Upper lobe of right lung (tissue), 1 donor: ENCODE measurements at places on chromosomes 5 and 9. TPM values are rescaled to one million over a fixed set of nuclear protein-coding genes. Genes with fewer than 3 reads are reported as not detected.

- H3K4me3 ChIP-seq: no peak overlapping the region
- H3K27me3 ChIP-seq: no peaks in the 10 kb centered on the region
- no peak for DNase-seq
- H3K4me1 ChIP-seq: no peaks in the 10 kb centered on the region
- no peaks in the 10 kb centered on the region for H3K36me3 ChIP-seq
- no peak overlapping the region for H3K27ac ChIP-seq
Measured at GRCh38 chr5:18395126-18396110, 761.2 kb downstream of the TAF11L14 start.

Gene OTP
- total RNA-seq: not detected

- H3K27ac ChIP-seq: no peak overlapping the region
- no peaks in the 10 kb centered on the region for H3K27me3 ChIP-seq
- H3K4me1 ChIP-seq: no peaks in the 10 kb centered on the region
- no peak overlapping the region for H3K4me3 ChIP-seq
- no peak for DNase-seq
Measured at GRCh38 chr9:81534138-81534875, 155.0 kb downstream of the TLE1 start.

DNA sequence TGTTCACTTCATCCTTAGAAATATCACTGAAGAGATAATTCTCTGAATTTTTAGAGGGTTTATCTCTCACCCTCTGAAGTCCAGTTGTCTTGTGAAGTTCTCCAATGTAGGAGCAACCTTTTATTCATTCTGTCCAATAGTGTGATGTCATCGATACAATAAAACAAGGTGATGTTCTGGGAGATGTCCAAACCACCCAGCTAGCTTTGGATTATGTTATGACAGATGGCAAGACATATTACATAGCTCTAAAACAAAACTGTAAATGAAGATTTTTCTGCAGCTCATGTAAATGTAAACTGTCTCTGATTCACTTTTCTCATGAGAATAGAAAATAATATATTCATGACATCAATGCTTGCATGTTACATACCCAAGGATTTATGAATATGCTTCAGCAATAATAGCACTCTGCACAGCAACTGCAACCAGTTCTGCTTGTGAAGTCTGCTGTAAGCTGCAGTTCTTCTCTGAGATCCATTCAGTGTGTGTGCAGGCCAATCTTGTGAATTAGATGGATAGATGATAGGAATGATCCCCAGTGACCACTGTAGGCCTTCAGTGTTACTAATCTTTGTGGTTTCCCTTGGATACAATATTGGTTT is 172.6 kb upstream of the CDH12 start:
- no peaks in the 10 kb centered on the region for H3K4me1 ChIP-seq
- no peaks in the 10 kb centered on the region for H3K36me3 ChIP-seq
- no peak overlapping the region for H3K4me3 ChIP-seq
- H3K27ac ChIP-seq: no peak overlapping the region
- H3K27me3 ChIP-seq: no peaks in the 10 kb centered on the region
- no peak for DNase-seq

GRCh38 chr5:83889971-83890745 is 169.5 kb upstream of the HAPLN1 start:
- no peaks in the 10 kb centered on the region for H3K27me3 ChIP-seq
- no peaks in the 10 kb centered on the region for H3K4me1 ChIP-seq
- H3K36me3 ChIP-seq: no peaks in the 10 kb centered on the region

- no peak overlapping the region for H3K4me3 ChIP-seq
- no peak for DNase-seq
- H3K36me3 ChIP-seq: no peaks in the 10 kb centered on the region
- H3K27me3 ChIP-seq: no peaks in the 10 kb centered on the region
Measured at GRCh38 chr9:112544477-112544876, 57.9 kb downstream of the KIAA1958 start.

Gene CCNJL
- 16.6 TPM for total RNA-seq

GRCh38 chr5:179613460-179614071 is 9.9 kb downstream of the HNRNPH1 start:
- no peak overlapping the region for H3K27ac ChIP-seq
- peaks cover 100% of the 10 kb centered on the region for H3K36me3 ChIP-seq
- H3K4me3 ChIP-seq: no peak overlapping the region
- peaks cover 44% of the 10 kb centered on the region for H3K4me1 ChIP-seq

DNA sequence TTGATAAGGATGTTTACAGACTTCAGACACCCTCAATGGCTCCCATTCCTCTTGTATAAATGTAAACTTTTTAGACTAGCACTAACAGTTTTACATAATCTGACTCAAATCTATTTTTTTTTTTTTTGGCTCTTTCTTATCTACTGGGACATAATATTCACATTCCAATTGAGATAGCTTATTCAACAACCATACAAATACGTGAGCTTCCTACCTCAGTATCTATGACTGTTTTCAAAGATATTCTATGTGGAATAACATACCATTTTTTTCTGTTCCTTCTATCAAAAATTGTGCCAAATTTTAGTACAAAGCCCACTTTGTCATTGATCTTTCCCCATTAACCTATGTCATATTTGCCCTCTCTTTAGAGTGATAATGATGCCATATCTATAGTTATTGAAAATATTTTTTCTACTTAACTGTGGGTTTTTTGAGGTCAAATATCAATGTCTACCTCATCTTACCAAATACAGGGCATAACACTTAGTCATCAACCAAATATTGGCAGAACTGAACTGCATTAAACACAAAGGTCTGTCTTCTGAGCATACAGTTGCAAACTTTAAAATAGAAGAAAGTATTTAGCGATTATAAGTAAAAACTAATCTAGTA is 482.6 kb downstream of the PTPRD start:
- no peak for DNase-seq
- H3K27me3 ChIP-seq: no peaks in the 10 kb centered on the region
- H3K4me1 ChIP-seq: no peaks in the 10 kb centered on the region
- no peaks in the 10 kb centered on the region for H3K36me3 ChIP-seq
- no peak overlapping the region for H3K27ac ChIP-seq
- no peak overlapping the region for H3K4me3 ChIP-seq

Gene KIF4B
- 0.17 TPM for total RNA-seq

DNA sequence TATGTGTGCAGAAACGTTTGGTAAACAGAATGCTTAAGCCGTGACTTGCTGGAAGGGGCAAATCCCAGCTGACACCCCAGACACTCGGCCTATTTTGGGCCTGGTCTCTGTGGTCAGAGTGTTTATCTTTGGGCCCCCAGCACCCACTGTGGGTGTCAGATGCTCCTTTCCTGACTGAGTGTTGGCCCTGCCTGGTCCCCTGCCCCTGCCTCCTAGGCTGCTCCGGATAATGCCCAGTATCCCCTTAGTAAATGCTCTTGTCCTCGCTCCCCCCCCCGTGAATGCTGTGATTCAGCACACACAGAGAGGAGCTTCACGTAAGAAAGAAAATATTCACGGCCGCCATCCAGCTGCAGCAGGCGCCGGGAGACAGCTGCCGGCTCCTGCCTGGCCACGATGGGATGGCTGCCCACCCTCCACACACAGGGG is 11.3 kb upstream of the ANGPTL2 start:
- no peak overlapping the region for H3K4me3 ChIP-seq
- peaks cover 49% of the 10 kb centered on the region for H3K4me1 ChIP-seq
- peak overlapping the region; percentile 73 for H3K27ac ChIP-seq
- no peaks in the 10 kb centered on the region for H3K36me3 ChIP-seq

- H3K27ac ChIP-seq: no peak overlapping the region
- DNase-seq: no peak
- H3K27me3 ChIP-seq: no peaks in the 10 kb centered on the region
- no peaks in the 10 kb centered on the region for H3K4me1 ChIP-seq
- no peaks in the 10 kb centered on the region for H3K36me3 ChIP-seq
Measured at GRCh38 chr5:69029292-69029691, 64.5 kb upstream of the SLC30A5 start.

Gene PCDHB2
- 3.8 TPM for total RNA-seq

DNA sequence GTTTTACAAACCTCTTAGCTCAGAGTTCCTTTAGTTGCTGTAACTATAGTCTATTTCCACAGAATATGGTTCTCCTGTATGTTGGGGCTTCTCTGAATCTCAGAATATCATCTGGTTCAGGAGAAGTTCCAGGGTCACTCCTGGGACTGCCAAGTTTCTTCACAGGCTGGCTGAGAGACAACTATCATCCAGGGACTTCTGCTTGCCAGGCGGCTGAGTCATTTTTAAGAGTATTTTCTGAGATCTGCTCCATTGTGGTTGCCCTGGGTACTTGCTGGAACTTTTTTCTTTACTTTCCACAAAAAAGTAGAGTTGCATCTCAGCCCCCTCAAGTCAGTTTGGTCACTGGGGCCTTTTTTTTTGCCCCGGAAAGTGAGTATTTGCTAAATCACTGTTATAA is 566.5 kb downstream of the LRRC70 start:
- no peak overlapping the region for H3K27ac ChIP-seq
- H3K36me3 ChIP-seq: no peaks in the 10 kb centered on the region
- H3K4me1 ChIP-seq: no peaks in the 10 kb centered on the region
- H3K4me3 ChIP-seq: no peak overlapping the region
- no peaks in the 10 kb centered on the region for H3K27me3 ChIP-seq

- no peak overlapping the region for H3K27ac ChIP-seq
- H3K27me3 ChIP-seq: no peaks in the 10 kb centered on the region
- H3K36me3 ChIP-seq: no peaks in the 10 kb centered on the region
- no peak overlapping the region for H3K4me3 ChIP-seq
Measured at GRCh38 chr5:16104961-16105360, 74.6 kb downstream of the MARCHF11 start.

GRCh38 chr5:7053528-7054209 is 340.4 kb downstream of the TENT4A start:
- H3K4me3 ChIP-seq: no peak overlapping the region
- no peaks in the 10 kb centered on the region for H3K4me1 ChIP-seq
- no peaks in the 10 kb centered on the region for H3K36me3 ChIP-seq
- DNase-seq: no peak
- H3K27ac ChIP-seq: no peak overlapping the region

- peaks cover 81% of the 10 kb centered on the region for H3K36me3 ChIP-seq
- H3K4me1 ChIP-seq: no peaks in the 10 kb centered on the region
- DNase-seq: peak; percentile 65
Measured at GRCh38 chr9:32426278-32426939, 42.0 kb downstream of the ACO1 start.

DNA sequence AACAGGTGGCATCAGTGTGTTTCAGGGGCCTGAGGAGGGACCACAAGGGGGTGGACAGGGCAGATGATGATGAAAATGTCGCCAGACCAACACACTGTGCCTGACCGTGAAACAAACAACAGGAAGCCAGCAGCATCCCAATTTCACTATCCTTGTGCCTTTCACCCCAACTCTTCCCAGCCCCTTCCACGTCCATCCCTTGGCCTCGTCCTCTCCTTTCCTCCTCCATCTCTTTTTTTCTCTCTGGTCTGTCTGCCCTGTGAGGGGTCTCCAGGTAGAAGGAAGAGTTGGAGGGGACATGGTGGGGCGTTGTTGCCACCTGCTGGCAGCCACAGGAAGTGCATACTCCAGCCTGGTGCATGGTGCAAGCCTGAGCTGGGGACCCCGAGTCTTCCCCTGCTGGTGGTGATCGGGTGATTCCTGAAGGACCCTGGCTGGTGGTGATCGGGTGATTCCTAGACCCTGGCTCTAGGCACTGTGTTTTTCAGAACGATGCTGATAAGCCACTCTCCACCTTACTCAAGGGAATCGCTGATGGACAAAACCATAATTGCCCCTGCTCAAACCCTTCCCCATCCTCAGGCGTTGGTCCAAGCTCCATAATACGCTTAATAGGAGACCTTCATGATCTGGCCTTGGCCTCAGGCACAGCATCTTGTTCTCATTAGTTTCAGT is 21.7 kb upstream of the NSD1 start:
- H3K4me3 ChIP-seq: no peak overlapping the region
- DNase-seq: peak; percentile 79
- H3K27me3 ChIP-seq: no peaks in the 10 kb centered on the region
- no peak overlapping the region for H3K27ac ChIP-seq
- H3K4me1 ChIP-seq: peaks cover 19% of the 10 kb centered on the region
- H3K36me3 ChIP-seq: no peaks in the 10 kb centered on the region

- peaks cover 19% of the 10 kb centered on the region for H3K4me1 ChIP-seq
- peaks cover 67% of the 10 kb centered on the region for H3K27me3 ChIP-seq
- no peaks in the 10 kb centered on the region for H3K36me3 ChIP-seq
- H3K27ac ChIP-seq: no peak overlapping the region
- no peak overlapping the region for H3K4me3 ChIP-seq
Measured at GRCh38 chr9:132412089-132412488, 2.1 kb downstream of the CFAP77 start.

Gene HSD17B3
- 0.81 TPM for total RNA-seq

DNA sequence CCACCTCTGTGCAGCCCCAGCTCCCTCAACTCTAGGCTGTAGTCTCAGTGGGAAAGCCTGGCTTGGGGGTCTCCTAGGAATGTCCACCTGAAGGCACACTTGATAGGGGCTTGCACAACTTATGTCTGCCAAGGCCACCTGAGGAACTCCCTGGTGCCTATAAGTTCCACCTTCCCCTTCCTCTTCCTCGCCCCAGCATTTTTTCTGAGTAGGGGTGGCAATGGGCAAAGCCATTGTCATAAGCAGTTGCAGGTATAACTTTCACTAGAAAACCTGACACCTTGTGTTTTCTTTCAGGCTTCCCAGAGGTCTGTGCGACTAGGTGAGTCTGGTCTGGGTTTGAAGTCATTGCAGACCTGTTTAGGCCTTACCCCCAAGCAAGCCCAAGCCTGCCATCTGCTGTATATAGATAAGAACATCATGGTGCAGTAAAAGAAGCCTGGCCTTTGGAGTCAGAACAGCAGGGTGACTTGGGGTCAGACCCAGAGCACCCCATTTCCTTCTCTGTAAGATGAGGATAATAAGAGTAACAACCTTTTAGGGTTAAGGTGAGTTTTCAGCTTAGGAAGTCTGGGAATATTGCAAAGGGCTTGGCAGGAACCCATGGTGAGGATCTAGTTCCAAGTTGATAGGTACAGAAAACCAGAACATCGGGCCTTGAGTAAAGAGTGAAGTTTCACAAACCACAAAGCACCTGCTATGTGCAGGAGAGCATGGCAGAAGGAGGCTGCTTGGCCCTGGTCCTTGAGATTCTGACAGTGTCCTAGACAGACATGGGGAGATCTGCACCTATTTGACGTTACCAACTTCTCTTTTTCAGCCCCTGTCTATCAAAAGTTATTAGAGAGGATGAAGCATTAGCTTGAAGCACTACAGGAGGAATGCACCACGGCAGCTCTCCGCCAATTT is 33.8 kb downstream of the TGFBI start:
- no peak for DNase-seq
- no peak overlapping the region for H3K4me3 ChIP-seq
- H3K27ac ChIP-seq: no peak overlapping the region
- no peaks in the 10 kb centered on the region for H3K27me3 ChIP-seq
